ENCODE measurements at places on chromosomes 12 and 14.

DNA sequence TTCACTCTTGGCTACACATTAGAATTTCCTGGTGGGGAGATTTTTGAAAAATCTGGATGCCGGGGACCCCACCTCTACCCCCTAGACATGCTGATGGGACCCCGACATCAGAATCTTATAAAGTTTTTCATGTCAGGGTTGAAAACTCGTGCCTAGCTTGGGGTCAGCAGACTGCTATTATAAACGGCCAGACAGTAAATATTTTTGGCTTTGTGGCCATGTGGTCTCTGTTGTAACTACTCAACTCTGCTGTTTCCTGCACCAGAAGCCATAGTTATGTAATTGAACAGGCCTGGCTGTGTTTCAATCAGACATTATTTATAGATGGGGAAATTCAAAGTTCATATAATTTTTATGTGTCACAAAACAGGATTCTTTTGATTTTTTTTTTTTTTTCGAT lies 41.6 kb downstream of the ACACB start:
- DNase-seq, result no peak

- DNase-seq, result no peak
Observed at GRCh38 chr12:19436931-19437330, 2.4 kb upstream of the AEBP2 start.

DNA sequence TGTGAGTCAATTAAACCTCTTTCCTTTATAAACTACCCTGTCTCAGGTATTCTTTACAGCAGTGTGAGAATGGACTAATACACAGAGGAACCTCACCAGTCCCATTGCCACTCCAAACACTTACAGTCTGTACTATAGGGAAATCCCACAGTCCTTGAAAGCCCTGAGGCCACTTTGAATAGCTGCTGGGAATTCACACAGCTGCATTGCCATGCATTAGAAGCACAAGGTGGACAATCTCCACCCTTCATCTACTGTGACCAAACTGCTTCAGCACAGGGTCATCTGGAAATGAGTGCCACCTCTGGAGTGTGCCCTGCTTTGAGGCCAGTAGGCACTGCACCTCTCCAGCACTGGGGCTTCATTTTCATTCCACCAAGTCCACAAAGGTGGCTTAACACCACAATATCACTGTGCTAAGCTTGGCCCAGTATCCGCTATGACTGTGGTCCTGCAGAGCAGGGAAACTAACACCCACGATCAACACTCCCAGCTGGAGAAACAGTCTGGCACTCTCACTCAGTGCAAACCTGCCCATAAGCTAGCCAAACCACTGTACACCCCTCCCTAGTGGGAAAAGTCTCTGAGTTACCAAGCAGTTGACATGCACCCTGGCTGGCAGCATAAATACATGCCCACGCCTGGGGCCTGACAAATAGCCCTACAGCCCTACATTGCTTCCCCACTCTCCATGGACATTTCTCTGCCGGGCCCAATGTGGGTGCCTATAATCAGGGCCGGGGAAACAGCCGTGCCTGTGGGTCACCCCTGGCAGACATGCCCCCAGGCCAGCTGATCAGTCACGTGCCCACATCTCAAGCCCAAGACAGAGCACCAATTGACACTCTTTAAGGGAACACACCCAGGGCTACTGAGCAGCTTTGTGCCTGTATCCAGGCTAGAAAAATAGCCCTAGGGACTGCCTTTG lies 294.3 kb upstream of the MGAT4C start:
- no peak for DNase-seq

- no peak for DNase-seq
Observed at GRCh38 chr12:115362339-115362976, 678.5 kb upstream of the TBX3 start.

GRCh38 chr14:99067927-99068326 lies 204.1 kb downstream of the BCL11B start:
- no peak for DNase-seq

- DNase-seq, result no peak
Observed at GRCh38 chr12:89424846-89425245, 72.5 kb upstream of the DUSP6 start.

GRCh38 chr12:71610031-71610795 lies 53.4 kb downstream of the ZFC3H1 start:
- DNase-seq, result no peak

DNA sequence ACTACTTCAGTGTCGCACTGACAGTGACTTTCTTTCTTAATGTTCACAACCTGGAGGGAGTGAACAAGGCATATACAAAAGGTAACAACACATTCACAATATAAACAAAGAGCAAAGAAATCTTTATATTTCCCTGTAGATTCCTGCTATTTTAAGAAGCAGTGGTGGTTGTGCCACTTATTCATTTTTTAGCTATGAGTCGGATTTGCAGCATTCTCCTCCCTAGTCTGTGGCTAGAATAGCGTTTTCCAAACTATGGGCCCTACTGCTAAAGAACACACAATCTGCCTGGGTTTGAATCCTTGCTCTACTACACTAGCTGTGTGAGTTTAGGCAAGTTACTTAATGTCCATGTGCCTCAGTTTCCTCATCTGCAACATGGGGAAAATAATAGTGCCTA lies 18.6 kb upstream of the MDM1 start:
- DNase-seq, result no peak
